ENCODE measurements at places on chromosomes 2 and 18.

GRCh38 chr2:189709501-189710221 lies 35.2 kb downstream of the ANKAR start:
- DNase-seq, result no peak

GRCh38 chr2:49306925-49307324 lies 152.6 kb upstream of the FSHR start:
- DNase-seq, result no peak

DNA sequence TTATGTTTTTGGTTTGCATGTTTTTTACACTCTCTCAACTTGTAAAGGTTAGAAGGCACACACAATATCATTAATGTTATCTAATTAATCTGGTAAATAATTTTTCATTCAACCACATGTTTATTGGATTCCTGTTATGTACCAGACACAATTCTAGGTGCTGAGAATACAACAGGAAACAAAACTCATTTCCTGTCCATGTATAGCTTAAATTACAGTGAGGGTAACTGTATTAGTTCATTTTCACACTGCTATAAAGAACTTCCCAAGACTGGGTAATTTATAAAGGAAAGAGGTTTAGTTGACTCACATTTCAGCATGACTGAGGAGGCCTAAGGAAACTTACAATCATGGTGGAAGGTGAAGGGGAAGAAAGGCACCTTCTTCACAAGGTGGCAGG lies 270.5 kb downstream of the TRIB2 start:
- no peak for DNase-seq

DNA sequence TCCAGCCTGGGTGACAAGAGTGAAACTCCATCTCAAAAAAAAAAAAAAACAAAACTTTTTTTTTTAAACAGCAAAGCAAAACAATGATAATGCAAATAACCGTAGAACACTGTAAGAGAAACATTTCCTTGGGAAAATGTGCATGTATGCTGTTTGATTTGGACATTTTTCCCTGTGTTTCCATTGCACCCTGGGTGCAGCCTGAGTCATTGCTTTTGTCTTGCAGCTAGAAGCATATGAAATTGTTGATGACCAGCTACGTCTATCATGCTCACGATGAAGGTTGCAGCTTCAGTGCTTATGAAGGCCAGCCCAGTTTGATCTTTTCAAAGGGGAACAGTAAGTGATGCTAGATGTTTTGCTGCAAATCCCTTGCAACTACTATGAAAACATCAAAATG lies 41.5 kb downstream of the MOGAT1 start:
- DNase-seq, result no peak

DNA sequence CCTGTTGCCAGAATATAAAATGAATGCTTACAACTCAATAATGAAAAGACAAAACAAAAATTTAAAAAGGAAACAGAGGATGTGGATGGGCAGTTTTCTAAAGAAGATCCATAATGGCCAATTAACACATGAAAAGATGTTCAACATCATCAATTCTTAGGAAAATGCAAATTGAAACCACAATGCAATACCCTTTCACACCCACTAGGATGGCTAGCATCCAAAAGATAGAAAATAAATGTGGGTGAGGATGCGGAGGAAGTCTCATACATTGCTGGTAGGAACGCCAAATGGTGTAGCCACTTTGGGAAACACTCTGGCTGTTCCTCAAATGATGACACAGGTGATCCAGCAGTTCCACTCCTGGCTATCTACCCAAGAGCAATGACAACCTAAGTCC lies 130.5 kb downstream of the TNS1 start:
- DNase-seq, result no peak
